ENCODE measurements at places on chromosomes 11 and 22. TPM values are rescaled to one million over a fixed set of nuclear protein-coding genes. Genes with fewer than 3 reads are reported as not detected.
A peak's percentile ranks its signal among the peaks of the same experiment; 100 is the strongest.

DNA sequence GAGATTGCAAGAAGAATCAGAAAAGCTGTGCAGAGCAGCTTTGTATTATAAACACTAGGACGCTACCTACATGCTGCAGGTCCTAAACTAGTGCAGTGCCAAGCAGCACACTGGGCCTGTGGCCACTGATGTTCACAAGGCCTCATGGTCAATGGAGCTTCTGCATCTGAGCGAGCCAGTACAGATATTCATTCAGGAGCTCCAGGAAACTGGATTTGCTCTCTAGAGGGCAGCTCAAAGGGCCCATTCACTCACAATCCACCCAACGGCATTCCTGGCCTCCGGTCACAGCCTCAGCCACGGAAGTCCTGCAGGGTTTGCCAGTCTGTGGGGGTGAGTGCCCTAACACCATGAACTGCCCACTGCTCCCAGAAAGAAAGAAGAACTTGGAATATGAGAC lies 5.8 kb upstream of the TBC1D10A start:
- no peak overlapping the region for H3K4me3 ChIP-seq
- no peak overlapping the region for H3K27ac ChIP-seq
- H3K27me3 ChIP-seq: no peaks in the 10 kb centered on the region
- no peak for DNase-seq
- H3K4me1 ChIP-seq: peaks cover 7% of the 10 kb centered on the region
- peaks cover 77% of the 10 kb centered on the region for H3K36me3 ChIP-seq

- H3K27me3 ChIP-seq: peaks cover 33% of the 10 kb centered on the region
- no peak for DNase-seq
- no peaks in the 10 kb centered on the region for H3K36me3 ChIP-seq
- H3K27ac ChIP-seq: no peak overlapping the region
Measured at GRCh38 chr11:68651208-68651984, 32.9 kb upstream of the GAL start.

DNA sequence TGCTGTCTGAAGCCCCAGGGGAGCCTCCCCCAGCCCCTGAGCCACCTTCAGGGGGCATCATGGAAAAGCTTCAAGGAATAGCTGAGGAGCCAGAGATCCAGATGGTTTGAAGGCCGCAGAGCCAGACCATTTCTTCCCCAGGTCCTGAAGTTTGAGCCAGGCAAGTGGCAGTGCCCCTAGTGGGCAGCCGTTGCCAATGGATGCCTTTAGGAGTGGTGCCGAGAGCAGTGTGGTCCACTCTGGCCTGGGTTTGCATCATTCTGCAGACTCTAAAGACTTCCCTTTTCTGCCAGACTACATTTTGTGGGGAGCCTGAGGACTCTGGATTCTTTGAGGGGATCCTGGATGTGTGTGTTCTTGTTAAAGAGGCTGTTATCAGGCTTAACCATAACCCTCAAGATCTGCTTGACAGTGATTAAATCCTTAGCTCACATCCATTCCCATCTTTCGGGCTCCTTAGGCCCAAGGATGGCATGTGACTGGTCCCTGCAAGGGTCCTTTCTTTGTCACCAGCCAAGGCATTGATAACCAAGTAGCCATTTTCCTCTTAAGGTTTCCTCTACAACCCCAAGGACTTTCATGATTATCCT lies 13.1 kb downstream of the HINFP start:
- peaks cover 58% of the 10 kb centered on the region for H3K36me3 ChIP-seq
- no peaks in the 10 kb centered on the region for H3K27me3 ChIP-seq
- H3K27ac ChIP-seq: no peak overlapping the region
- no peak overlapping the region for H3K4me3 ChIP-seq

- no peak for DNase-seq
- H3K27me3 ChIP-seq: no peaks in the 10 kb centered on the region
- no peaks in the 10 kb centered on the region for H3K36me3 ChIP-seq
- no peak overlapping the region for H3K4me3 ChIP-seq
- peaks cover 7% of the 10 kb centered on the region for H3K4me1 ChIP-seq
- no peak overlapping the region for H3K27ac ChIP-seq
Measured at GRCh38 chr11:2261436-2262230, 8.8 kb downstream of the ASCL2 start.

DNA sequence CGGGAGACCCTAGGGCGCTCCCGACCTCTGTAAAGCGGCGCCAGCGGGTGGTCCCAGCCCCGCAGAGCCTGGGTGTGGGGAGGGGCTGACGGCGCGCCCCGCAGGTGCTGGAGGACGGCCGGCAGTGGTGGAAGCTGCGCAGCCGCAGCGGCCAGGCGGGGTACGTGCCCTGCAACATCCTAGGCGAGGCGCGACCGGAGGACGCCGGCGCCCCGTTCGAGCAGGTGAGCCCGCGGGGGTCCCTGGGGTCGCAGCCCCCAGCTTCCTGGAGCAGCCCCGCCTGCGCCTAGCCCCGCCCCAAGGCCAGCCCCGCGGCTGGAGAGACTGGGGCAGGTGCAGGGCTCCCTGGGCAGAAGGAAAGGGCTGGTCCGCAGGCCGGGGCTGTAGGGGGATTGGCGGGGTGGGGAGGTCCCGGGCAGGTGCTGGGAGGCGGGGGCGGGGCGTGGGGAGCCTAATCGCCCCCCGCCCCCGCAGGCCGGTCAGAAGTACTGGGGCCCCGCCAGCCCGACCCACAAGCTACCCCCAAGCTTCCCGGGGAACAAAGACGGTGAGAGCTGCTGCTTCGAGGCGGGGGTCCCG lies 19.7 kb downstream of the EPS8L2 start:
- peaks cover 48% of the 10 kb centered on the region for H3K27me3 ChIP-seq
- DNase-seq: no peak
- peaks cover 28% of the 10 kb centered on the region for H3K36me3 ChIP-seq
- H3K4me3 ChIP-seq: peak overlapping the region; percentile 38

DNA sequence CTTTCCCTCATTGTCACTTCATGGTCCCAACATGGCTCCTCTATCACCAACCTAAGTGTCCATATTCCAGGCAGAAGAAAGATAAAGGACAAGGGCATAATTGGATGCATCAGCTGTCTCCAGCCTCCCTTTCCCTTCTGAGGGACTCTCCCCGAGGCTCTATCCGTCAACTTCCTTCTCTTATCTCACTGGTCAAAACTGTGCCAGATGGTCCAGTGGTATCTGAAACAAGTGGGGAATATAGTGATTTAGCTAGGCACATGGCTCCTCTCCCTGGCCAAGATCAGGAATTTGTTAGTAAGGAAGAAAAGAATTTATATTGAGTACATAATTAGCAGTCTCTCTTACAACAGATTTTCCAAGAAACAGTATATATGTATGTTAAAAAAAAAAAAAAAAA lies 12.6 kb upstream of the SPON1 start:
- H3K27me3 ChIP-seq: no peaks in the 10 kb centered on the region
- H3K4me3 ChIP-seq: no peak overlapping the region
- no peaks in the 10 kb centered on the region for H3K36me3 ChIP-seq
- H3K27ac ChIP-seq: no peak overlapping the region
- no peaks in the 10 kb centered on the region for H3K4me1 ChIP-seq

GRCh38 chr22:49545606-49546005 lies 282.1 kb downstream of the BRD1 start:
- H3K36me3 ChIP-seq: no peaks in the 10 kb centered on the region
- no peak overlapping the region for H3K27ac ChIP-seq
- DNase-seq: peak; percentile 28

DNA sequence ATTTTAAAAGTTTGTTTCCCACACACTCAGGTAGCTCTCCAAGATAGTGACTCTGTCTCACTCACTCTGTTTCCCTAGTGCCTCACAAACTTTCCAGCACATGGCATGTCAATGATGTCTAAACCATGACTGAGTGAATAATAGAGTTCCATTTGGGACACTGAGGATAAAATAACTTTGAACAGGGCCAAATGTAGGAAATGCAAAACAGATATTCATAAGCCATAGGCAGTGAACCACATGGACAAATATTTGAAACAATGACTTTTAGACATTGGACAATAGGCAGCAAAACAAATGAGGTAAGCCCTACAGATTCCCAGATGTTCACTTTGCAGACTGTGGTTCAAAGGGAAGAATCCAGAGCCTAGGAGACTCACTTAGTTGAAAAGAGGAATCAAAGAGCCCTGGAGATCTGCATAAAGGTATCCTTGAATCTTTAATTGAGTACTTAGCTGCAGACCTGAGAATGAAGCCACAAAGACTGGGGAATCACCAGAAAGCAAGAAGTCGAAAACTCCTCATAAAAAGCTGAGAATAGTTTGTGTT lies 173.3 kb downstream of the FAM76B start:
- no peak overlapping the region for H3K27ac ChIP-seq
- no peaks in the 10 kb centered on the region for H3K27me3 ChIP-seq
- H3K4me3 ChIP-seq: no peak overlapping the region
- no peak for DNase-seq
- H3K4me1 ChIP-seq: no peaks in the 10 kb centered on the region

DNA sequence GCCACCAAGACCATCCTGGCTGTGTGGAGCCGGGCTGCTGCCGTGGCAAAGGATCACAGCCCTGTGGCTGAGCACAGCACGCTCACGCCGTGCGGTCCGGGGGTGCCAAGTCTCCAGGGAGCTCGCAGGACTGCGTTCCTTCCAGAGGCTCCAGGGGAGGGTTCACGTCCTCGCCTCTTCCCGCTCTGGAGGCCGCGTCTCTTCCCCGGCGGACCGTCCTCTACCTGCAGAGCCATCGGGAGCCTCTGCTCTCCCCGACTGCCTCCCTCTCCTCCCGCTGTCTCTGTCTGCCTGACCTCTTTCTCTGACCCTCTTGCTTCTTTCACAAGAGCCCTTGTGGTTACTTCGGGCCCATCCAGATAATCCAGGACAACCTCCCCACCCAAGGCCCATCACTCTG lies 11.4 kb upstream of the MUC5AC start:
- no peaks in the 10 kb centered on the region for H3K27me3 ChIP-seq
- no peak for DNase-seq
- H3K36me3 ChIP-seq: no peaks in the 10 kb centered on the region
- no peak overlapping the region for H3K4me3 ChIP-seq
- H3K4me1 ChIP-seq: no peaks in the 10 kb centered on the region

GRCh38 chr11:11396301-11397035 lies 43.4 kb upstream of the CSNK2A3 start:
- H3K36me3 ChIP-seq: no peaks in the 10 kb centered on the region
- no peaks in the 10 kb centered on the region for H3K27me3 ChIP-seq
- no peak overlapping the region for H3K4me3 ChIP-seq

DNA sequence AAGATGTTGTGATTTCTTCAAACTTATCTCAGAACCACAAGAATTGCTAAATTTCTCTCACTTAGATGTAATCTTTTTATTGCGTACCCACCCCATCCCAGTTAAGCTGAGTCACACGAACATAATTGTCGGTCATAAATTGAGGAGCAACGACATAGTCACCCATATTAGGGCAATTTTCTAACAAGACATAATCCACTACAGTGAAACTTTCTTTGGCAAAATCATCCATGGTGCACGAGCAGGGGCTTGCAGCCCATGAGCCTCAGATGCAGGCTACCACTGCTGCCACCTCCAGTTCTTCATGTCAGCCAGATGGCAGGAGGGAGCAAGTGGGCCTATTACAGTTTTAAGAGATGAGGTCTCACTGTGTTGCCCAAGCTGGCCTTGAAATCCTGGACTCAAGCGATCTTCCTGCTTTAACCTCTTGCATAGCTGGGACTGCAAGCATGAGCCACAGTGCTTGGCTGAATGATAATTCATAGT lies 70.3 kb upstream of the GRK2 start:
- H3K27me3 ChIP-seq: no peaks in the 10 kb centered on the region
- peaks cover 51% of the 10 kb centered on the region for H3K36me3 ChIP-seq
- H3K4me1 ChIP-seq: no peaks in the 10 kb centered on the region
- DNase-seq: no peak
- H3K27ac ChIP-seq: no peak overlapping the region

- H3K27me3 ChIP-seq: peaks cover 22% of the 10 kb centered on the region
- no peaks in the 10 kb centered on the region for H3K36me3 ChIP-seq
- H3K4me1 ChIP-seq: no peaks in the 10 kb centered on the region
- no peak overlapping the region for H3K4me3 ChIP-seq
Measured at GRCh38 chr22:49177666-49178065, 650.0 kb downstream of the BRD1 start.

- peaks cover 8% of the 10 kb centered on the region for H3K4me1 ChIP-seq
- no peak overlapping the region for H3K4me3 ChIP-seq
- no peaks in the 10 kb centered on the region for H3K36me3 ChIP-seq
- no peak overlapping the region for H3K27ac ChIP-seq
Measured at GRCh38 chr11:60791153-60791933, 6.2 kb downstream of the MS4A10 start.

GRCh38 chr11:59802639-59803176 lies 7.9 kb downstream of the MRPL16 start:
- peaks cover 82% of the 10 kb centered on the region for H3K36me3 ChIP-seq
- no peak for DNase-seq
- no peak overlapping the region for H3K4me3 ChIP-seq
- no peaks in the 10 kb centered on the region for H3K27me3 ChIP-seq
- H3K4me1 ChIP-seq: no peaks in the 10 kb centered on the region

DNA sequence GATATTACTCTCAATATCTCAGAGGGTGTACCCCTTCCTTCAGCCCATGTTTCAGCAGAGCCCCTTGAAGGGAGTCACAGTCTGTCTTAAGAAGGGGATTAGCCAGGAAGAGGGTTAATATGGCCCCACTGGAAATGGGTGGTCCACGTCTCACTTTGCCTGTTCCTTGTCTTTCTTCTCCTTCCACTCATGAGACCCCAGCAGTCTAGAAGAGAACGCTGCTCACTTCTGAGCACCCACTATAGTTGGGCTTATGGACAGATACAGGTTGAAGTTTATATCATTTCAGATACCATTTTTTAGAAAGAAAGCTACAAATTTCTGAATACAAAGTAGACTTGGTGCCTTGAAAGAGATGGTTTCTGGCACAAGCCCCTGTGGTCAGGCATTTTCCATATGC lies 139.3 kb upstream of the API5 start:
- H3K4me1 ChIP-seq: no peaks in the 10 kb centered on the region
- H3K36me3 ChIP-seq: no peaks in the 10 kb centered on the region
- H3K27ac ChIP-seq: no peak overlapping the region
- no peak overlapping the region for H3K4me3 ChIP-seq
- no peak for DNase-seq
- no peaks in the 10 kb centered on the region for H3K27me3 ChIP-seq

DNA sequence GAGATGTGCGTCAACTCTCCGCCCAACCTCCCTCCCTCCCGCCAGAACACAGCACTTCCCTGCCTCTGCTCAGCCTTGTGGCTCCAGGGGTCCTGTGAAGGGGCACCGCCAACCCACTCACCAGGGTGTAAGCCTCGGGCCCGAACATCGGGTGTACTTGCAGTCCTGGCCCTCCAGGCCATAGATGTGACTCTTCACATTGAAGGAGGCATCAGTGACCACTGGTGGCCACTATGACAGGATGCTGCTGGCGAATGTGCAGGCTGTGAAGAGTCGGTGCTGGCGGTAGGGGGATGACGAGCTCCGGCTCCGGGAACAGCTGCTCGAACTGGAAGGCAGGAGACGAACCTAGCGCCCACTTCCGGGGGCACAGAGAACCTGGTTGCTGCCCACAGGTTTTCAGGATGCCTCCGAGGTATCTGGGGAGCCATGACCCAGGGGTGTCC lies 97.4 kb downstream of the MED15 start:
- H3K4me1 ChIP-seq: peaks cover 9% of the 10 kb centered on the region
- DNase-seq: no peak
- H3K36me3 ChIP-seq: no peaks in the 10 kb centered on the region
- no peaks in the 10 kb centered on the region for H3K27me3 ChIP-seq

The OR51B5 gene
- not detected for total RNA-seq

The SORL1 gene
- total RNA-seq: 74.0 TPM

The NLRP14 gene
- total RNA-seq: not detected

The APOL4 gene
- total RNA-seq: 29.0 TPM

The IFITM1 gene
- 128 TPM for total RNA-seq

The DMC1 gene
- total RNA-seq: 0.97 TPM

The POTEH gene
- total RNA-seq: not detected

The KREMEN1 gene
- 23.5 TPM for total RNA-seq

The SLC25A18 gene
- 0.50 TPM for total RNA-seq

The SLC22A8 gene
- total RNA-seq: not detected

All from lower lobe of right lung (tissue), 2 donors.